ENCODE measurements at places on chromosomes 1 and 21. TPM values are rescaled to one million over a fixed set of nuclear protein-coding genes. Genes with fewer than 3 reads are reported as not detected.

Gene SPRR2E
- not detected for total RNA-seq

Gene EPHB2
- total RNA-seq = 64.1 TPM

Gene TMEM240
- 0.43 TPM for total RNA-seq

Gene AADACL3
- total RNA-seq = not detected

Gene RNU1-1
- total RNA-seq = not detected

Gene AQP10
- not detected for total RNA-seq

Gene KRTAP13-2
- not detected for total RNA-seq

Gene RNU1-3
- not detected for total RNA-seq

Gene MMEL1
- not detected for total RNA-seq

Gene FCER1G
- not detected for total RNA-seq
